Cardiac fibroblast (primary cell): ENCODE measurements at places on chromosomes 4 and X.

- no peak for DNase-seq
Measured at GRCh38 chr4:86834901-86835300, 14.3 kb downstream of the SLC10A6 start.

GRCh38 chrX:138719396-138719795 is 7.9 kb upstream of the FGF13 start:
- DNase-seq = no peak

DNA sequence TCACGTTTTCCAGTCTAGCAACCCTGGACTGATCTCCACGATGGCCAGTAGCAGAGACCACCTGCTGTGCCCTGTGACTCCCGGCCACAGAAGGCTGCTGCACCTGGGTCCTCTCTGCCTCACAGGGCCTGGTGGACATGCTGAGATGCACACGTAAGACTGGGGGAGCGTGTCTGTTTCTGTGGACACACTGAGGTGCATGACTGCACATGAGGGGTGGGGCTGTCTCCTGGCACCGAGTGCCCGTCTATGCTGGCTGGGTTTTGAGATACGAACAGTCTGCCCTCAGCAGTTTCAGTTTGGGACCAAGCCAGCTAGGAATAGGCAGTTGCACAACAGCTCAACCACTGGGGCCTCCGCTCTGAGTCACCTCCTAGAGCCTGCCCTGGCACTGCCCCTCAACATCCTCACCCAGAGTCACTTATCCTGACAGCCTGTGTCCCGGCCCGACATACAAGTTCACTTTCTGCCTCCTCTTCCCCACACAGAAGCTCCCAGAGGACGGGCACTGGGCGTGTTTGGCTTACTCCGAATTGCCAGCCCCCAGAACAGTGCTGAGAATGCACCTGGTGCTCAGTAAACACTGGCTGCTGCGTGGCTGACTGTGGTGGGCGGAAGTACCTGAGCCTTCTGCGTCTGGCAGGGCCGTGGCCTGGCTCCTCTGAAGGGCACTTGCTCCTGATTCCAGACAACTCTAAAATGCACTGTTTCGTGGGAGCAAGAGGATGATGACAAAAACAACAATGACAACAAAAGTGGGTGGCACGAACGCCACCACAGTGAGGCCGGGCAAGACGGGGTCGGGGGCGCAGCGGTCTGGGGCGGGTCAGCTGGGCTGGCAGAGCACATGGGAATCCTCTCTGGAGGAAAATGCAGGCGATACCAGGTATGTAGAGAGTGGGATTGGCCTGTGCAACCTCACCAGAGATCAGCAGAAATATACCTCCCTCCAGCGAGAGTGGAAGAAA is 30.9 kb downstream of the RNF212 start:
- peak; percentile 78 for DNase-seq

DNA sequence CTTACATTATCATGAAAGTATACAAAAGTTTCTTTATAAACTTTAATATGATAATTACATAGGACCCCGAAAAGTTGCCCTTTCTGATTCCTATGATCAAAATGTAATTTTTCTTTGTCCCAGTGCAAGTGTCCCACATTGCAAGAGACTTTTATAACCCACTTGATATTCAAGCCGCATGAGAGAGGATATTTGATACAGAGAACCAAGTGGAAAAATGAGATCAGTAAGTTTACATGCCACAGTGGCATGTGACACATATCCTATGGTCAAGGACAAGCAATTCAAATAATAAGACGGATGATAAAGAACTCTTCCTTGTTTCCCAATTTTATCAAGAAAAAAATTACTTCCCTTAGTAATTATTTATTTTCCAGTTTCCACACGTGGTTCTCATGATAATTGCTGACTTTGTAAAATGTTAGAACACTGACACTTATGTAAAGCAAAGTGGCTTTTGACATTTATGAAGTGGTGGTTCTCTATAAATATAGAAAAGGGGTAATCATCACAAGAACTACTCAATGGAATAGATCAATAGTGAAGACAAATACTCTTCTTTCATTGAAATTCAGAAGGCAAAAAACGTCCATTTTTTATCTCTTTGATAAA is 273.7 kb upstream of the NOCT start:
- no peak for DNase-seq

DNA sequence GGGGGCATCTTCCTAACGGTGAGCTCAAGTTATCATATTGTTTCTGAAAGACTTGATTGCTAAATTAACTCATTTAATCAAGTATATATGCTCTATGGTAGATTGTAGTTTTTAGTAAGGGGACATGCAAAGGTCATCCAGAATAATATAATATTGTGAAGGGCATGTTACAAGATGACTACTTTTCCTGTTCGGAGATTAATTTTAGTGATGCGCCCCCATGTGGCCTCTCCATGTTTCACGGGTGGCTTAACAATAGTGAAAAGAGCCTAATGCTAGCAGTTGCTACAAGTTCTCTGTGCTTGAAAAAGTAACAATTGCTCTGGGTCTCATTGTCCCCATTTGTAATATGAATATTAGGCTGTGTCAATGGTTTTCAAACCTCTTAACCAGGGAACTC is 12.2 kb downstream of the SMPX start:
- DNase-seq = peak; percentile 27

GRCh38 chrX:144896323-144896722 is 351.0 kb upstream of the SPANXN1 start:
- no peak for DNase-seq
